Fibroblast of skin of right biceps (primary cell): ENCODE measurements at places on chromosomes 2 and 18.
A peak's percentile ranks its signal among the peaks of the same experiment; 100 is the strongest.

- DNase-seq = peak; percentile 65
Observed at GRCh38 chr2:218631837-218632236, 24.1 kb downstream of the PLCD4 start.

DNA sequence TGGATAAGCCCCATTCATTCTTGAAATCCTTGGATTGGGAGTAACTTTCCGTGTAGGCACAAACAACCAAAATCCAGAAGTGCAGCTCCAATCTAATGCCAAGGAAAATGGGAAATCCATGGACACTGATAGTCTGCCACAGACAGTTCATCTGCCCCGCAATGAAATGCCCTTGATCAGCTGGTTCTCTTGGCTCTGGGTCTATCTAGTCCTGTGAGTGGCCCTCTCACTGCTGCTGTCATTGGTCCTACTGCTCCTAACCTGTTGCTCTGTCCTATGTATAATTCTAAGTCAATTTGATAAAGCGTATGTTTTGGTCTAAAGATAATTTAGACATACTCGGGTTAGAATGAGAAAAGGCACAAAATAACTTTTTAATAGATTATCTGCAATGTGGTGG lies 13.7 kb upstream of the TMEM182 start:
- DNase-seq = no peak

DNA sequence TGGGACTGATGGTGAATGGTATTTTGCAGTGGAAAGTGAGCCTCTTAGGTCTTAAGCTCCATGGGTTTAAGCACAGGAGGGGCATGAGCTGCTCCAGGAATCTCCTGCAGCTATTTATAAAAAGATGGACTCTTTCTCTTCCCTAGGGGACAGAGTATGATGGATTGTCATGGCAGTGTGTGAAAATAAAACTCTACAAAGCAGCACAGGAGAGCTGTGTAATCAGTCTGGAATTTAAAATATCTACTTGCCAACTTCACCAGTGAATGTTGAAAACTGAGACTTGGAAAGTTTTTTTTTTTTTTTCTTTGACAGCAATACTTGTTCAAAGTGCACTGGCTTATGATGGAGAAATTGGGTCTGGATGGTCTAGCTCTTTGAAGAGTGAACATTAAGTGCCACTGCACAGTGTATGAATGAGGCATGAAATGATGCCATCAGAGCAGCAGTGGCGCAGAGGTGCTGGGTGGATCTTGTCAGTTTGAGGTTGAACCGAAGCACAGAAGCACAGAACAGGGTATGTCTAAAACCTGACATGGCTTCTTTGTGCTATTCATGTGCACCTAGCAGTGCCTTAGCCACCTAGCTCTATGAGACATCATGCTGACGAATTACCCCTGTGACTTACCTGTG lies 245.4 kb downstream of the PTPRM start:
- DNase-seq = peak; percentile 92

GRCh38 chr2:217774232-217774631 lies 228.6 kb downstream of the TNS1 start:
- no peak for DNase-seq

- peak; percentile 55 for DNase-seq
Observed at GRCh38 chr2:72745679-72746368, 80.0 kb downstream of the EXOC6B start.

DNA sequence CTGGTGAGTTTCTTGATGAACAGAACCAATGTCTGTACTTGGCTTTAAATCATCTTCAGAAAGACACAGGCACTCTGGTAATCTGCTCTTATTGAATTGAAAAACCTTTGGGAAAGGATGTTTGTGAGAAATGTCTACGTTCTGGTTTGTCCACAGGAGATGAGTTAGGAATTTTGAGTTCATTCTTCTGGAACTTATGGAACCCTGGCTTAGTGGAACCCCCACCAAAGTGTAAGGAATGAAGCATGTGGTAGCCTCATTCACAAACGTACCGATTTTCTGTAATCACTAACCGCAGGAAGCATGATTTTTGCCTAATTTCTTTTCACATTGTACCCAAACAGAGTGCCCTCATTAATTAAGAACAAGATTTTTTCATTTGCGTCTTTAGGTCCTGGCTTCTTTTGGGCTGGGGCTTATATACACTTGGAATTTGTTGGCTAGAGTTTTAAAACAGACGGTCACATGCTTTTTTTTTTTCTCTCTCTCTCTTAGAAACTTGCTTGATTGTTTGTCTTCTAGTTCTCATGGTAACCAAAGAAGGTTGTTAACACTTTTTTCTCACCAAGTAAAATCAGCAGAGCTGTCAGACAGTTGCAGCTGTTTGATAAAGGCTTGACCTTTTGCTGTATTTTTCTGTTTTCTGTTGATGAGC lies 314.1 kb upstream of the THUMPD2 start:
- no peak for DNase-seq

- no peak for DNase-seq
Observed at GRCh38 chr2:54657664-54658083, 65.8 kb upstream of the EML6 start.

GRCh38 chr2:163863073-163863472 lies 127.3 kb upstream of the FIGN start:
- DNase-seq = no peak

- DNase-seq = peak; percentile 92
Observed at GRCh38 chr2:179106676-179107428, 56.9 kb upstream of the CCDC141 start.

DNA sequence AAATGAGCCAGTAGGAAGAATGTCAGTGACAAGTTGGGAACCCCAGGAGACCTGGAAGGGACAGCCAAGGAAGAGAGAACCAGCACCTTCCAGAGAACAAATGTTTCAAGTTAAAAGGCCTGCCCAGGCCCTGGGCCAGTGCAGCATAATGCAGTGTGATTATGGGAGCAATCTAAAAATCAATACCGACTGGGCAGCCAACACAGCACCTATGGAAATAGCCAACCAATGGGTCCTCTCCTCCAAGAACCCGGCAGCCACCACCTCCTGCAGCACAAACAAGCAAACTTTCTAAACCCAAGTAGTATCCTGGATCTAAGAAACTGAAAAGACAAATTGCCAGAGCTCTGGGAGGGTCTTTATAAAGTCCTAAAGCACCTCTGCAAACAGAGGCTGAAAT lies 71.7 kb downstream of the CLHC1 start:
- no peak for DNase-seq

GRCh38 chr2:20241973-20242726 lies 17.2 kb upstream of the SDC1 start:
- DNase-seq = no peak

GRCh38 chr2:10057231-10058107 lies 14.1 kb downstream of the KLF11 start:
- DNase-seq = peak; percentile 53

DNA sequence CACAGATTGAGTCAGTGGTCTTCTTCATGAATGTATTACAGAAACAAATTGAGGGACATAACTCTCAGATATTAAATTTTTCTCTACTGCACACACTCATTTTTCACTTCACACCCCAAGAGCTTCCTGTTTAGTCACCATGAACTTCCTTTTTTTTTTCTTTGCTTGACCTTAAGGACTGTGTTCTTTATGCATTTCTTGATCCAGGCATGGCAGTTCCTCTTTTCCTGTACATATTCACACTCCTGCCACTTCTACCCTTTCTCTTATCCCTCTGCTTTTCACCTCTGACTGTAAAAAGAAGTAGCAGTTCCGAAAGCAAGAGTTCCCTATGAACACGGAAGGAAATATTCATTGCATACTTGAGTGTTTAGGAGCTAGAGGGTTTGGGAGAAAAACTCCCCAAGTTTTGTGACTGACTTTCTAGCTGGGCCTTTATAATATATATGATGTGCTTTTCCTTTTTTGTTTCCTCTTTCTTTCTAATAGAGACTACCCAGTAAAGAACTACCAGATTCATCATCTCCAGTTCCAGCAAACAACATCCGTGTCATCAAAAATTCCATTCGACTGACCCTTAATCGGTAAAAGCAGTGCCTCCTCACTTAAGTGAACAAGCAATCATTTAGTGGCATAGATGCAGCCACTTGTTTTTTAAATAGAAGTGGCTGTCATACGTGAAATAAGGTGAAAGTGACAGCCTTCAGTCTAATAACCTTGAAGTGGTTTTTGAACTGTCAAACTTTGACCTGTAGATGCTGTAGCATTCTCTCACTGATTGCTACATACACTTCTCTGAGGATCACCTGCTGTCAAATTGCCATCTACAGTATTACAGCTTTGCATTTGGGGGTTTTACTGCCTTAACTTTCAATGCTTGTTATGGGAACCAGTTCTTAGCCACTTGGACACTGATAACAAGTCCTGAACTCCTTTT lies 40.8 kb downstream of the PAPOLG start:
- no peak for DNase-seq
